ENCODE measurements at places on chromosomes 3 and 15.

GRCh38 chr3:37992271-37993066 lies 1.9 kb downstream of the VILL start:
- DNase-seq: no peak

- DNase-seq: no peak
Observed at GRCh38 chr15:58761010-58761388, 10.1 kb upstream of the MINDY2 start.

DNA sequence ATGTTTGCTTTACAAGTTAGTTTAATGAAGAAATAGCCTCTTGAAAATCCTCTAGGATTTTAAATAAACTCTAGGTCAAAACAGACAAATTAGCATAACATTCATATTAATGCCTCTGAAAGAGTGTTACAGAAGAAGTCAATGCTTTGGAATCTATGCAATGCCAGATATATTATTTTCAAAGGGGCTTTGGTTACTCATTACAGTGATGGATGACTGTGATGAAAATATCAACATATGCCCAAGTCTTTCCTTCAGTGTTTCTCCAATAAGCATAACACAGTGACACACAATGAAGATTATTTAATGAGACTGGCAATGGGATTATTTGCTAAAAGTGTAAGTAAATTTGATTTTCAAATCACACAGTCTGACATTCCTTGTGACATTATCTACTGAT lies 1247.2 kb downstream of the ROBO2 start:
- no peak for DNase-seq

- no peak for DNase-seq
Observed at GRCh38 chr3:126109880-126110235, 25.9 kb upstream of the SLC41A3 start.

- DNase-seq: no peak
Observed at GRCh38 chr15:79989682-79990081, 18.7 kb upstream of the BCL2A1 start.

Measured in CD4-positive, alpha-beta T cell treated with Interleukin-4 for 4 hours (primary cell).